ENCODE measurements at places on chromosomes 12 and 14.

GRCh38 chr14:53701108-53701875 is 255.3 kb downstream of the BMP4 start:
- no peak for DNase-seq

- DNase-seq: no peak
Observed at GRCh38 chr14:56400109-56400825, 179.3 kb upstream of the TMEM260 start.

DNA sequence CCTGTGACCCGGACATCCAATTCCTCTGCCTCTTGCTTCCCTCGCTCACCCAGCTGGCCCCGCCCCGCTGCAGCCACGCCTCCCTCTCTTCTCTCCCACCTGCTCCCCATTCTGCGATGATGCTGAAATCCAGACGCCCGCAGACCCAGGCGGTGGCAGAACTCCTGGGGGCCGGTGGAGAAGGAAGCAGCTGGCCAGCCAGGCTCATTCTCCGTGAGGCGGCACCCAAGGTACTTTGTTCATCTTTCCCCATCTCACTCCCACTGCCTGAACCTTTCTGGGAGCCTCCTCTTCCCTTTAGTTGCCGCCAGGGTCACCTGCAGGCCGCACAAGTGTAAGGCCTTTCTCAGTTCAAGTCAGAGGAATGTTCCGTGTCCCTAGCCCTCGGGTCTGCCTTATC is 35.7 kb downstream of the FOXN4 start:
- no peak for DNase-seq

DNA sequence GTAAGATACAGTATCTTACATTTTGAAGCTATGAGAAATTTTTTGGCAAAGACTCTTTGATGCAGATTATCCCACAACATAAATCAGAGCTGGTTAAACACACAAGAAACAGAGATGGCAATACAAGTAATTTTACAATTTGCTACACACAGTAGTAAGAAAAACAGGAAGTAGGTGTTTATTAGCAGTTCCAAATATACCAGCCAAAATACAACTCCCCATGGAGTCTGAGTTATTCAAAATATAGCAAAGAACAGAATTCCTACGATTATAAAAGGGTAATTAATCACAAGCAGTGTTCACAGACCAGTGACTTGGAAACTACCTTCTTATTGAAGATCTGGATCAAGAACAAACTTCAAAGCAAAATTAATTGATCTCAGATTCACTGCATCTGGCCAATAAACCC is 83.9 kb downstream of the BMP4 start:
- no peak for DNase-seq

- DNase-seq: no peak
Observed at GRCh38 chr12:97229004-97229403, 233.6 kb upstream of the RMST start.

Measured in vagina (tissue), 2 donors.